ENCODE measurements at places on chromosomes 16 and 17.

- no peak for ATAC-seq
Observed at GRCh38 chr16:88726981-88727380, 20.7 kb downstream of the CTU2 start.

DNA sequence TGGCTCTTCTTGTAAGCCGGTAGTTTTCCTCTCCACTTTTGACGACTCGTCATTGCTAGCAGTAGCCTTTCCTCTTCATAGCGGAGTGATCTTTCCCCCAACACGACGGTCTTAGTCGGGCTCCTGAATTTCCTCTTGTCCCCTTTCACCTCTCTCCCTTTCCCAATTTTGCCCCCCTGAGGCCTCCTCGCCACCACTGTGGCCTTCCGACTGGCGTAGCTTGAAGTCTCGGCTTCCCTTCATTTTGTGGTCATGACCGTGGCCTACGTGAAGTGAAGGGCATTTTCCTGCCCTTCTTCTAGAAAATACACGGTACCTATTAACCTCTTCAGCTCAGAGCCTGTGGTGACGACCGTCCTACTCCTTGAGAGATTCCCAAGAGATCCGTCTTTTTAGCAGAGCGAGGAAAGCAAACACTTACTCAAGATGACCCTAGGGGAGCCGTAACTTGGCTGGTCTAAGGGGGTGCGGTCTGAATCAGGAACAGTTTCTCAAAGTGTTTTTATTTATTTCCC, 787 bp downstream of the PRKAR1A start:
- peak; percentile 9 for ATAC-seq

DNA sequence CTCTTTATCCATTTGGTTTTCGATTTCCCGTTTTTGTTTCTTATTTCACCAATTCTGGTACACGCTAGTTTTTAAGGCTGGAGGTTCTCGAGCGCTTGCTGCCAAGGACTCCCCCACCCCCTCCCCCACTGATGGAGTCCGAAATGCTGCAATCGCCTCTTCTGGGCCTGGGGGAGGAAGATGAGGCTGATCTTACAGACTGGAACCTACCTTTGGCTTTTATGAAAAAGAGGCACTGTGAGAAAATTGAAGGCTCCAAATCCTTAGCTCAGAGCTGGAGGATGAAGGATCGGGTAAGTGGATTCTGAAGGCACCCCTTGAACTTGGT, 825 bp downstream of the RPTOR start:
- no peak for ATAC-seq

GRCh38 chr16:83581082-83581481, 226.7 kb upstream of the HSBP1 start:
- no peak for ATAC-seq

DNA sequence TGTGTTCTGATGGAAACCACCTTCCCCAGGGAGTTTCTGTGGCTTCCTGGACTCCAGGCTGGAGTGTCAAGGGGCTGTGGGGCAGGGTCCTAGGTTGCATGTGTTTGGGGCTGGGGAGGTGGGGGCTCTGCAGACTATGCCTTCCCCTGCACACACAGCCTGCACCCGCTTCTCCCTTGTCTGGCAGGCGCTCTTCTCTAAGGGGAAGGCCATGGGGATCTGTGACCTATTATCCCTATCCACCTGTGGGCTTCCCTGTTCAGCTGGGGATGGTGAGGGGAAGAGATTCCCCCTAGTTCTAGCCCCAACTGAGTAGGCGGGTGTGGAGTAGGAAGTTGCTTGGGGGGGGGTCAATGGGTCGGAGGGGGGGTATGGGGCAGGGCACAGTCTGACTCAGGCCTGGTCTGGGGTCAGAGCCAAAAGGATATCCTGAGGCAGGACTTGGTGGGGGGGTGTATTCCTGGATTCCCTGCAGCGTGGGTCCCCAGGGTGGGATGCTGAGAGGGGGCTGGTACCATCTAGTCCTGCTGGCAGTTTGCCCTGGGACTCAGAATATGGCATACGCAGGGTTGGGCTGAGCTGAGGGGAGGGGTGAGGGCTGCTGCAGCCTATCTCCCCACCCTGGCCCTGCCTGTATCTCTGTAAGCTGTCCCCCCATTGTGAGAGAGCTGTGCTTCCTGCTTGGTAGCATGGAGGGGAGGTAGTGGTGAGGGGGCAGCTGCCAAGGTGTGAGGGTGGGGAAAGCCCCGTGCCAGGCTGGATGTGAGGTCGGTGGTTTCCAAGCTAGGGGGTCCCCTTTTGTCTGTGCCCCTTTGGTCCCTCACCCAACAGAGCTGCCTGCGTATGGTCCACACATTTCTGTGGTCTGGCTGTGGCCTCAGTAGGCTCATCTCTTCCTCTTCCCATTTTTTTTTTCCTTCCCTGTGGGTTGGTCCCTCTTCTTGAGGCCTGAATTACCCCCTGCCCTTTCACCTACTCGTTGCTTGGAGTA, 14.7 kb downstream of the RARA start:
- no peak for ATAC-seq

DNA sequence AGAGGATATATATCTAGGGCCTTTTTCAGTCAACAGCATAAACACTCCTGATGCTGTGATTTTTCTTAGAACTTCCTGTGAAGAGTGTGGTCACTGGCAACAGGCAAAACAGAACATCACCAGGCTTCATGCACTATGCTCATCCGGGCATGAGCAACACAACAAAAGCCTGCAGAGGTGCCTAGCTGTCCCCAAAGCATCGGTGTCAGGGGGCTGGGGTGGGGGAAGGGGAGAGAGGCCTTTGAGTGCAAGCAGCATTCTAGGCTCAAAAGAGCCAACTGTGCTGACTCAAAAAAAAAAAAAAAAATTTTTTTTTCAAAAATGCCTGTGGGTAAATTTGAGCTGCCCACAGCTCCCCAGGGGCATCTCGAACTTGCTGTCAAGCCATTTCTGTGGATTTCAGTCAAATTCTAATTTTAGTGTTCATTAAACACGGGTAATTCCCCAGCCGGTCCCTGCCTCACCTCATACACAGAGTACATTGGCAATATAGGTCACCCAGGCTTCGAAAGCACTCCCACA, 194.6 kb upstream of the DYNLRB2 start:
- no peak for ATAC-seq

DNA sequence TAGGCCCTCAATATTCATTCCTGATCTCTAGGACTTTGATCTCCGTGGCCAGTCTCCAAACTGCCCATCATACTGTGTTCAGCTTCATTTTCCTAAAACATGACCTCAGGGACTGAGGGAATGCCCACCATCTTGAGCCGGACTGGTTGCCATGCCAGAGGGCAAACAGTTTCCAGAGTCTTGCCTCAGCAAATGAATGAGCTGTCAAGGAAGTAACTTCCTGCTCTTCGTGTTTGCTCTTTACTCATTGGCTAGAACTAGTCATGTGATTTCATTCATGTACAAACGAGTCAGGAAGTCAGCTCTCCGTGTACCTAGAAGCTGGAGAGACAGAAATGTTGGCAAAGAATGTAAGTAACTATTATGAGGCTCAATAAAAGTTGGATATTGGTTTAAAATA, 50.2 kb downstream of the ANKFN1 start:
- ATAC-seq, result peak; percentile 76

- no peak for ATAC-seq
Observed at GRCh38 chr16:10240854-10241613, 58.8 kb upstream of the GRIN2A start.

DNA sequence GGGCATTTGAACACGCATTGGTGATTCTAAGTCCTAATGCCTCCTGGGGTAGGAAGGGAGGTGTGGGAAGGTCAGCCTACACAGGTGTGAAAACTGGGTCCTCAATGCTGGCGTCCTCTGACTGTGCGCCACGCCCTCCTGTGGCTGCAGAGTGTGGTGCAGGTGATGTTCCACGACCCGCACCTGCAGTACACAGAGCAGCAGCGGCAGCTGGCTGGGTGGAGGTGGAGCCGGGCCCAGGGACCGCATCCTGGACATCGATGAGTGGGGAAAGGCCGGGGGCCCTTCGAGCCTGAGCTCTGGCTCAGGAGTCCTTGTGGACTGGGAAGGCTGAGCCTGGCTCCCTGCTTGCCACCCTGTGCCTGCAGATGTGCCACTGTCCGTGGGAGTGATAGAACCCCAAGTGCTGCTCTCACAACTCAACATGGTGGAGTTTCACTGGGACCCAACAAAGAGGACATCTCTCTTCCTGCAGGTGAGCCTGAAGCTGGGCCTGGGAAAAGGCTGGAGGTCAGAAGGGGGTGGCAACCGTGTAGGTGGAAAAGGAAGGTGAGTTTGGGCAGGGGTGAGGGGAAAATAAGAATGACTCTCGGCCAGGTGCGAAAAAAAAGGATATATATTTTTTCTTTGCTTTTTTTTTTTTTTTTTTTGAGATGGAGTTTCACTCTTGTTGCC, 14.0 kb upstream of the STAC2 start:
- ATAC-seq, result peak; percentile 43

DNA sequence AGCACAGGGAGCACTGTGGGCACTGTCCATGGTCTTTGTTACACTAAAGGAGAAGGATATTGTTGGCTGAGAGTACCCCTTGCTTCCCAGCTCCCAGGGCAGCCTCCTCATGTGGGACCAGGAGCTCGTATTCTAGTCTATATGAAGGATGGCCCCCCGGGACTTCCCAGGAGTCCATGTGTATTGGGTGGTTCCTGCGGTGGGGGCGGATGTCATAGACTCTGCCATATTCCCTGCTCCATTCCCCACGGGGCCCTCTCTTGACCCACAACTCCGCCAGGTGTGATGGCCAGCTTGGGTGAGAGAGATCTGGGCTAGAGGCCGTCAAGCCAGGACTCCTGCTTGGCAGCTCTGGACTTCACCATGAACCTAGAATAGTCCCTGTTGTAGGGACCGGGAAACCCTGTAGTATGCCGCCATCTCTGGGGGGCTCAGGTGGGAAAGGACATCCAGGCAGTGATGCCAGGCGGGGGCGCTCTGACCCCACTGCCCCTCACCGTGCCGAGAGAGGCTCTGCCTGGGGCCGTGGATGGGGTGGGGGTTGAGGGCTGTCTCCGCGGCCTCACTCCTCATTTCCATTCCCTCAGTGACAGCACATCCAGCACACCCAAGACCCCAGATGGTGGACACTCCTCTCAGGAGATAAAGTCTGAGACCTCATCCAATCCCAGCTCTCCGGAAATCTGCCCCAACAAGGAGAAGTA, 37.8 kb downstream of the OR1D5 start:
- ATAC-seq, result no peak

- peak; percentile 84 for ATAC-seq
Observed at GRCh38 chr16:46573008-46573833, 48.0 kb downstream of the SHCBP1 start.

DNA sequence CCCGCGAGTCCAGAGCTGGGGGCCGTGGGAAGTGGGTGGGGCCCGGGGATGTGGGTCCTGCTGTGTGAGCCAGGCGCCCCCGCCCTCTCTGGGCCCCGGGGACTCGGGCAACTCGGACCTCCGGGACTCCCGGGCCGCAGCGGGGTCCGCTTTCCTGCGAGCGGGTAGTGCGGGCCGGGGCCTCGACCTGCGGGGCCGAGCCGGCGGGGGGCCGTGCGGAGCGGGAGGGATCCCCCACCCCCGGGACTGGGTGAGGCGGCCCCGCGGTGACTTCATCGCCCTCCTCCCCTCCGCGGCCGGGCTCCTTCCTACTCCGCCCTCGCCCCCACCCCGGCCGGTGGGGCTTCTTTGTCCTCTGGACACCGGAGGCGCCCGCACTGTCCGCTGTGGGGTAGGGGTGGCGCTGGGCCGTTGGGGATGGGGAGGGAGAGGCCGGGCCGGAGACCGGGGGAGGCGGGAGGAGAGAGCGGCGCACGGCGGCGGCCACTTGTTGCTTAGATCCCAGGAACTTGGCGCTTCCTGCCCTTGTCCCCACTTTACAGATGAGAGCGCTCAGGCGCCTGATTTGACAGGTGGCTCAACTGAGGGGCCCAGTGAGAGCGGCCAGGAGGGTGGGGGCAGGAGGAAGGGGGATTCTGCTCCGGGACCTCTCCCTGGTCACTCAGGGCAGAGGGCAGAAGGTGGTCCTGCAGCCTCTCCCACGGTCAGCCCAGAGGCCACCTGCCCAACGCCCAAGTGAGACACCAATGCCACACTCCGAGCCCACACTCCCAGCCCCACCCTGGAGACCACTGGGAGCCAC, 874 bp downstream of the CMTM3 start:
- peak; percentile 45 for ATAC-seq

- peak; percentile 37 for ATAC-seq
Observed at GRCh38 chr17:45147581-45148182, 593 bp upstream of the HEXIM1 start.

DNA sequence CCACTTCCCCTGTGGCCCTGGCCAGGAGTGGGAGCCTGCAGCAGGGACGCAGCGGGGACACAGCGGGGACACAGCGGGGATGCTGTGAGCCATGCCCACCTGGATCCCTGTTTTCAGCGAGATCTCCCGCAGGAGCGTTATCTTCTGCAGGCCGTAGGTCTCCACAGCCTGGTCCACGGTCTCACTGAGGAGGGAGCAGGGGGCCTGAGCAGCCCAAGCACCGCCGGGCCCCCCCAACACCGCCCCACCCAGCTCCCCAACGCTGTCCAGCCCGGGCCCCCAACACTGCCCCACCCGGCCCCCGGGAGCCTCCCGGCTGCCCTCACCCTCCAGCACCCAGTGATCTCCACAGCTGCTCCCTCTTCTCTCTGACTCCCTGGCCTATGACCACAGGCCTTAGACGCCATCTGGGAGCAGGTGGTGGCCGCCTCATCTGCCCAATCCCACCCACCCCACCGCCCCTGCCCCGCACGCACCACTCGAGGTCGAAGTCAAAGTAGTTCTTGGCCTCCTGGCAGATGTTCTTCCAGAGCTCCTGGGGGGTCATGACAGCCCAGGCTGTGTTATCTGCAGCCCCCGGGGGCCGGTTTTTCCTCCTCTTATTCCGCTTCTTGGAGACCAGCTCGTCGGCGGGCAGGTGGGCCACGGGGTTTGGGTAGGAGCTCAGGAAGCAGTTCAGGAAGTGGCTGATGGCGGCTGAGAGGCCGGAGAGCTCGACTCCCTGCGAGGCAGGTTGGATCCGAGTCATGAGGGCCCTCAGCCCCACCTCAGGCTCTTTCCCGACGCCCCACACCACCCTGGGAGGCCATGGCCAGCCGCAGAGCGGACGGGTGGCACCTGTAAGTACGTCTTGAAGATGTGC, 17.0 kb downstream of the CLUH start:
- ATAC-seq, result no peak

- no peak for ATAC-seq
Observed at GRCh38 chr17:45895969-45896785, 1.8 kb downstream of the MAPT start.

DNA sequence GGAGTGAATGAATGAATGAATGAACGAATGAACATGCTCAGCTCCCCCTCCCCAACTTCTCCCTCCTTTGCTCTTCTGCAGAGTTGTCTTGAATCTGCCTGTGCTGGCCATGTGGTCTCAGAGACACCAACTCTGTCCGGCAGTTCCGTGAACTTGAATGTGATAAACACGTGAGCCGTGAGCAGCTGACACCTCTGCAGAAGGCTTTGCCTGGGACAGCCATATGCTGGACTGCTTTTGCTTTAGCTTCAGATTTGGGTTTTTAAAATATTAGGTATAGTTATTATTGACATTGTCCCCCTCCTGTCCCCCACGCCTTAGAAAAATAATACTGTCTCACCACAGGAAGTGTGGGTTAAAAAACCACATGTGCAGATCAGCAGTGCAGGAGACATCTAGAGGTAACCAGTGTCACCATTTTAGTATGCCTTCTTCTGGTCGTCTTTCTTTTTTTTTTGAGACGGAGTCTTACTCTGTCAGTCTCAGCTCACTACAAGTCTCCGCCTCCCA, 83.8 kb downstream of the ABCC1 start:
- no peak for ATAC-seq

GRCh38 chr16:70656712-70657263, 10.4 kb downstream of the IL34 start:
- no peak for ATAC-seq

All from SK-N-SH treated with all-trans-retinoic acid at 6 μM for 48 hours (cell line).